NCI-H774 (cell line): ENCODE measurements at places on chromosomes 6 and 20.

GRCh38 chr20:2899243-2899642 lies 26.0 kb downstream of the PTPRA start:
- no peak for DNase-seq

GRCh38 chr6:21845018-21845417 lies 251.5 kb downstream of the SOX4 start:
- DNase-seq: peak; percentile 24

- DNase-seq: no peak
These were observed 33.4 kb downstream of the KCNK5 start for GRCh38 chr6:39195792-39196385.

DNA sequence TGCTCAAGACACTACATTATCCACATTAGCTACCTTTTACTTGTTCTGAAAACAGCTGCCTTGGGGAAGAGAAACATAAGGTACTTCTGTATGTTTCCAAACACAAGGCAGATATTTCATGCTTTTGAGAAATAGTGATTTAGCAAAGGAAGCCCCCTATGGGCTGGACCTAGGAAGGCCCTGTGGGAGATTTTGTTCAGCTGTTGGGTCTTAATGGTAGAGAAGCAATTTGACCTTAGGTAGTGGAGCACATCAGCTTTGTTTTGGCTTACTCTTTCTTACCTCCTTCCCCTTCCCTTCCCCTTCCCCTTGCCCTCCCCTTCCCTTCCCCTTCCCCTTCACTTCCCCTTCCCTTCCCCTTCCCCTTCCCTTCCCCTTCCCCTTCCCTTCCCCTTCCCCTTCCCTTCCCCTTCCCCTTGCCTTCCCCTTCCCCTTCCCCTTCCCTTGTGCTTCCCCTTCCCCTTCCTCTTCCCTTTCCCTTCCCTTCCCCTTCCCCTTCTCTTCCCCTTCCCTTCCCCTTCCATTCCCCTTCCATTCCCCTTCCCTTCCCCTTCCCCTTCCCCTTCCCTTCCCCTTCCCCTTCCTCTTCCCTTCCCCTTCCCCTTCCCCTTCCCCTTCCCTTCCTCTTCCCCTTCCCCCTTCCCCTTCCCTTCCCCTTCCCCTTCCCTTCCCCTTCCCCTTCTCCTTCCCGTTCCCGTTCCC lies 84.6 kb downstream of the ANKS1A start:
- DNase-seq: no peak

DNA sequence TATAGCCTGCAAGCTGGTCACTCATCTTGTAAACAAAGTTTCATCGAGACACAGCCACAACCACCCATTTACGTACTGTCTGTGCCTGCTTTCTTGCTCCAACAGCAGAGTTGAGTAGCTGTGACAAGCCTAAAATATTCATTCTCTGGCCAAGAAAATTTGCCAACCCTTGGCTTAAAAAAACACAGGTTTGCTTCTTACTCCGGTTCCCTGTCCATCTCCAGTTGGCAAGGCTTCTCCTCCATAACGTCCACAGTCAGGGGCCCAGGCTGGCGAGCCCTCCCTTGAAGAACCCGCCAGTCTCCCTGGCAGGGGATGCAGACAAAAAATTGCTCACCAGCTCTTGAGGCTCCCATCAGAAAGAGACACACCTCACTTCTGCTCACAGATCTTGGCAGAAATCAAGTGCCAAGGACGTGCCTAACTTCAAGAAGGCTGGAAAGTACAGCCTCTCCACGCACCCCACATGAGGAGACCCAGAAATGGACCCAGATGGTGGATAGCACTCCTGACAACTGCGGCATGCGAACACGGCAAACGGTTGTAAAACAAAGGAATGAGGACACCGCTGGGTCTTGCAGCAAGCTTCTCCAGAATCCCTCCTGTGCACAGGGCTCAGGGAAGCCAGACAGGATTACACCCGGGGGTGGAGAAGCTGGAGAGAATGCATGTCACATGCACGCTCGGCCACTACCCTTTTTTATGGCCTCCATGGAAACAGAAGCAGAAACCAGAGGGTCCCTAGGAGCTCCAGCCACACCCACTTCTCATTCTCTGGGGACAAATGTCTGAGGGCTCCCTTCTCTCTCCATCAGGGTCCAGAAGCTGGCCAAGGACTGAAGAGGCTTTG lies 59.8 kb upstream of the SIRPA start:
- DNase-seq: no peak

DNA sequence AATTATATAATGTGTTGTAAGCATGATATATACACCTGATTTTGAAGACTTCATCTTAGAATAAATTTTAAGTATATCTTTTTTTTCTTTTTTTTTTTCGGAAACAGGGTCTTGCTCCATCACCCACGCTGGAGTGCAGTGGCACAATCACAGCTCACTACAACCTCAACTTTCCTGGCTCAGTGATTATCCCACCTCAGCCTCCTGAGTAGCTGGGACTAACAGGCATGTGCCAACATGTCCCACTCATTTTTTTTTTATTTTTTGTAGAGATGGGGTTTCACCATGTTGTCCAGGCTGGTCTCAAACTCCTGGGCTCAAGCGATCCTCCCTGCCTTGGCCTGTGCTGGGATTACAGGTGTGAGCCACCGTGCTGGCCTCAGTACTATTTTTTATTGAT lies 17.1 kb downstream of the VPS52 start:
- no peak for DNase-seq

DNA sequence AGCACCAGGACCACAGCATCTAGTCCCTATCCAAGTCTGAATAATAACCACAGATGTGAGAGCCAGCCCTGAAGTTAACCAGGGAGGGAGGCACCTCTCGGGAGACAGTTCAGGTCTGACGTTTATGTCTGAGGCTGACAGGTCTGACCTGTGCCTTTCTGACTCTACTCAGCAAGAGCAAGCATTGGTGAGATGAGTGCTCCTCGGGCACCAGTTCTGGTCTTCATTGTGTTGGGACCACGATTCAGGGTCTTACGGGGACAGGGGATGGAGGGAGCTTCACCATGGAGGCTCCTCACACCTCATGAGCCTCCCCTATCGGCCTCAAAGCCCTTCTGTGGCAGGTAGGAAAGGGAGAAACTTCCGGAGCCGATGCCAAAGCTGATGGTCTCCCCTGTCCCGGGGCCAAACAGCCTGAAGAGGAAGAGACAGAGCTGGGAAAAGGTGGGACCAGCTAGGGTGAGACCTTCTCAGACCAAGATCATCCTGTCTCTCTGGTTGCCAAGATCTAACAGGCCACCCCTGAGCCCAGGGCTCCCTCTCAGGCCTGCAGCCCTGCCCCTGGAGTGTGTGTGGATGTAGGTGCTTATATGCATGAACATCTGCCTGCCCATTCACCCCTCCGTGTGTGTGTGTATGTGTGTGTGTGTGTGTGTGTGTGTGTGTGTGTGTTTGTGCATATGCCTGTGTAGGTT lies 170.5 kb downstream of the VEGFA start:
- DNase-seq: no peak

GRCh38 chr6:39923394-39923793 lies 10.9 kb downstream of the MOCS1 start:
- DNase-seq: peak; percentile 27

DNA sequence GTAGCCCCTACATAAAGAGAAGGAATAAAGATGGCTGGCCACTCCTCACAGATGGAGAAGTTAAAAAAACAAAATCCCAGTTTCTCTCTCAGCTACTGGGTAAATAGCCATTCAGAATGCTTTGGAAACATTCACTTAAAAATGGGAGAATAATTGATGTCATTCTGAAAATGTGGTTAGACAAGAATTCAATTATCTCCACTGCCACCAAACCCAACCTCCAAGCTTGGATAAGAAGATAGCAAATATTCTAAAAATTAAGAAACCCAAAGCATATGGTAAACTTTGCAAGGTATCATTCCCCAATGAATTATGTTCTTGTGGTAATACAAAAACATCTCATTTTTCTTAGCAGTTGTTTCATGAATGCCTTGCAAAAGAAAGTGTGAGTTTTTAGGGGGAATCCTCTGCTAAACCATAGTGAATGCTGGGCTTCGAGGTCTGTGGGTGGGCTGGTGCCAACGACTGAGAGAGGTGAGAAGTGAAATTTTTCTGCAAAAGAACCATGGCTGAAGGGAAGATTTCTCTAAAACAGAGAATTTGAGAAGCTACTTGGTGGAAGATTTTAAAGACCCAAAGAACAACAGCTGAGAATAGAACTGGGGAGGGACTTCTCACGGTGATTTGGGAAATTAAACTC lies 497.9 kb upstream of the JARID2 start:
- DNase-seq: no peak

- DNase-seq: no peak
These were observed 99.7 kb downstream of the LIN28B start for GRCh38 chr6:105056646-105057045.

DNA sequence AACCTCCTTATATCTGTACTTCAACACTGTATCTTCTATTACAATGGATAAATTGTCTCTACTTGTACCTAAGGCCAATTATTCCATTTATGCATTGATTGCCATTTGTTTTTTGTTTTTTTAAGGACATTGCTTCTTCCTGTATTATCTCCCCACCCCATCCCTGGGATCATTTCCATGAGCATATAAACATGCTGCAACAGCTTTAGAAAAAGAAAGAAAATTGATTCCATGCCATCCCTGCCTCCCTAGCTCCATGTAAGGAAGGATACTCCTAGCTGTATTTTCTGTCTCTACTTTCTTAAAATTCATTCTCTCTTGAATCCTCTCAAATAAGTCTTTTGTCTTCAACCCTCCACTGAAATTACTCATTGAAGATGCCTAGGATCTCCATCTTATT lies 101.8 kb upstream of the SIM1 start:
- DNase-seq: no peak

GRCh38 chr20:44590980-44591778 lies 8.8 kb downstream of the PKIG start:
- no peak for DNase-seq

- peak; percentile 12 for DNase-seq
These were observed 4.9 kb downstream of the PREP start for GRCh38 chr6:105397987-105398386.

GRCh38 chr20:37249304-37249703 lies 12.3 kb downstream of the GHRH start:
- DNase-seq: no peak

DNA sequence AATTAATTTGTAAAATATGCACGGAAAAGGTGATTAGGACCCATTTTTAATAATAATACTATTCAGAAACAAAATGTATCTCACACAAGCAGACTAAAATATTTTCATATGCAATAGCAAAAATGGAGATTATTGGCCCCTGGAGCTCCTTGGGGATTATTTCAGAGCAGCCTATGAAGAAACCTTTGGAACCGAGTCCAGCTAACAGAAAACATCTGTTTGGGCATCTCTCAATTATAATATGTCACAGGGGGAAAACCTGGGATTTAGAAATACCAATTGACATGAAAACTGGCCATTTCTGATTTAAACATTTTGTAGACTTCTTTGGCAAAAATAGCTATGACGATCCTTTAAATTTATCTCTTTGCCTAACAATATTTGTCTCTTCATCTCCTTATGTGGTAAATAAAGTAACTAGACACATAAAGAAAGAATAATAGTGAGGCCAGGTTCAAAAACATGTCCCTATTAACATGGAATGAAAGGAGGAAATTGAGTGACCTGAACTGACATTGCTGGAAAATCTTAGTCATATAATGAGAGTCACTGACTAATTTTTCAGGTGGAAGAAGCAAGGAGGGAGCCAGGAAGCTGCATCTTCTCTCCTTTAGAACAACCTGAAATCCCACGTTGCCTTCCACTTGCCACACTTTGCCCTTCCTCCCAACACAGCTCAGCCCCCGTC lies 199.0 kb downstream of the SOD2 start:
- DNase-seq: no peak

GRCh38 chr6:16146527-16146955 lies 17.7 kb downstream of the MYLIP start:
- peak; percentile 79 for DNase-seq

- DNase-seq: peak; percentile 44
These were observed 143.4 kb upstream of the MYLIP start for GRCh38 chr6:15985379-15985959.

GRCh38 chr6:49676671-49677281 lies 36.6 kb downstream of the CRISP2 start:
- no peak for DNase-seq

GRCh38 chr20:32580970-32581838 lies 3.9 kb downstream of the NOL4L start:
- DNase-seq: no peak

DNA sequence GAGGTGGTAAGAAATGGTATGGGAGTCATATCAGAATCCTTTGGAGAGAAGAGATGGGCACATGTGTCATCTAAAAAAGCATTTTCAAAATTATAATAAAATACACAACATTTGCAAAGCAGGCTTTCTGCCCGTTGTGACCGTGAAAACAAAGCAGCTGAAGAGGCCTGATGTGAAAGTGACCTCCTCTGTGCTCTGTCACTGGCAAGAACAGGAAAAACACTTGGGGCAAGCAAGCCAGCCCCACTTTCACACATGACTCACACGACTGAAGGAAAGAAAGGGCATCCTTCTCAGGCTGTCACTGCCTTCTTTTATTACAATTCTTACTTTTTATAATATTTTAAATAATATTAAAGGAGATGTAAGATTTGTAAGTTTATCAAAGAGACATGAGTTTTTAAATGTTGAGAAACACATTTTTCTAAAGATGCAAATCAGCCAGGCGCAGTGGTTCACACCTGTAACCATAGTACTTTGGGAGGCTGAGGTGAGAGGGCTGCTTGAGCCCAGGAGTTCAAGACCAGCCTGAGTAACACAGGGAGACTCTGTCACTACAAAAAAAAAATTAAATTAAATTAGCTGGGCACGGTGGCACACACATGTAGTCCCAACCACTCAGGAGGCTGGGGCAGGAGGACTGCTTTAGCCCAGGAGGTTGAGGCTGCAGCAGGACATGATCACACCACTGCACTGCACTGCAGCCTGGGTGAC lies 143.7 kb downstream of the BTBD9 start:
- no peak for DNase-seq

DNA sequence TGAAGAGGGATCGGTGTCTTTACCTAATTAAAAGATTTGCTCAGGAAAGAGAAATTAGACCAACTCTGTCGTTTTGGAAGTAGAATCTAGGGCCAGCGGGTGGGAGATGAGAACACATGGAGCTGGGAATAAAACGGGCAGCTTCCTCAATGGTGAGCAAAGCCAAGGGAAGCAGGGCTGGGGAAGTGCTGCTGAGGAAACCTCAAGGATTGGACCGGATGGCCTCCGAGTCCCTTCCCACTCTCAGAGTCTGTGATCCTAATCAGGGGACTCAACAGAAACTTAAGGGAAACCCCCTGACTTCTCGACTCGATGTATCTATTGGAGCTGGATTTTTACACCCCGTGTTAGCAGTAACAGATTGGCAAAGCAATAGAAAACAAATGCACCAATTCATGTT lies 10.8 kb downstream of the GCNT2 start:
- no peak for DNase-seq

DNA sequence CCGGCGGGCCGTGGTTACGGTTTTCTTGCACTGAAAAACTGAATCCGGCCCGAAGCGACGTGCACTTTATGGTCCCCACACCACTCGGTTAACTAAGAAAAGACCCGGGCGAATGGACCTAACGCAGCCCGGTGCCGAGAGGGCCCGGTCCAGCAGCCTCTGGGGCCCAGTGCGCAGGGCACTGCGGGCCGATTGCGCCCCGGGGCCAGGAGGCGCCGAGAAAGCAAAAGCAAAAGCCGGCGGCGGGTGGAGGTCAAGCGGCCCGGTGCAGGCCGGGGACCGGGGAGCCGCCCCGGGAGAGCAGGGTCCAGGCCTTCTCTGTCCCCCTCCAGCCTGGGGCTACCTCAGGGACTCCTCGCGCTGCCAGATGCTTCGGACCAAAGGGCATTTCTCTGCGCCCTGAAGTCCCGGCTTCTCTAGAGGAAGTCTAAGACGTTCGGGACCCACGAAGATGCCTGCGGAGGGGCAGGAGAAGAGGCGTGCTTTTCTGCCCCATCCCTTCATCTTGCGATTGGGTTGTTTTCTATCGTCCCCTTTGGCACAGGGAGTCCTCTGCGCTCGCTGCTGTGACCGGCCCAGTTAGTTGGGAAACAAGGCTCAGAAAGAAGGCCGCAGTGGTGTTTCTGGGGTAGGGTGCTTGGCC lies 4.4 kb downstream of the FOXF2 start:
- no peak for DNase-seq
